ENCODE measurements at places on chromosomes 6 and 20.

- H3K4me1 ChIP-seq = peaks cover 1% of the 10 kb centered on the region
- H3K27me3 ChIP-seq = no peaks in the 10 kb centered on the region
- H3K4me3 ChIP-seq = no peak overlapping the region
Measured at GRCh38 chr20:50122763-50123162, 9.8 kb upstream of the UBE2V1 start.

DNA sequence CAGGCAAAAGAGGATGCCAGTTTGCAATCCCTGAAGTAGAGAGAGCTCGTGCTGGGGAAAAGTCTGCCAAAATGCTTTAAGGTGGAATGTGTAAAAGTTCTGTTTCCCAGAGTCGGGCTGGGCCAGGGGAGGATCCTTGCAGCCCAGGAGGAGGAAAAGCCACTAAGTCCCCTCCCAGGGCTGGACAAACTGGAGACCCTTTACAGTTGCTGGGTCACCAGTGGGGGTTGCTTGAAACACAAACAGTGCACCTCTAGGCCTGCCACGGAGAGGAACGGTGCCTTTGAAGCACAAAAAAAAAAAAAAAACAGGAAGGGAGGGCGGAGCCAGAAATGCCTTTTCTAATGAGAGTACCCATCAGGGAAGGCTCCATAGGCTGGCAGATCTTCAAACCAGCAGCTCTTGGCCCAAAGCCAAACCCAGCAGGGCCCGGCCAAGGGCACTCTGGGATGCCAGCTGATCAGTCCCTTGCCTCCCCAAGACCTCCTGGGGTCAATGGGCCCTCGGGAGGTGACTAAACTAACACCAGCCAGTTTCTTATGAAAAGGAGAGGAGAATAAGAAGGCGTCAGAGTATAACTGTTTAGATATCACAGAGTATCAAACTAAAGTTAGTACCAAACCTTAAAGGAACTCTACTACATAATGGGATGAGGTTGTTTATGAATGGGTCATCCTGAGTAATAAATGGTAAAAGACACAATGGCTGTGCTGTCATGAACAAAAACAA lies 23.7 kb downstream of the HLA-A start:
- H3K4me1 ChIP-seq = peaks cover 5% of the 10 kb centered on the region
- DNase-seq = peak; percentile 28
- no peaks in the 10 kb centered on the region for H3K27me3 ChIP-seq
- no peaks in the 10 kb centered on the region for H3K36me3 ChIP-seq
- H3K4me3 ChIP-seq = no peak overlapping the region

GRCh38 chr6:68473433-68474210 lies 161.5 kb upstream of the ADGRB3 start:
- H3K36me3 ChIP-seq = no peaks in the 10 kb centered on the region
- H3K4me3 ChIP-seq = no peak overlapping the region
- H3K4me1 ChIP-seq = no peaks in the 10 kb centered on the region
- H3K27ac ChIP-seq = no peak overlapping the region
- no peaks in the 10 kb centered on the region for H3K27me3 ChIP-seq

- H3K27me3 ChIP-seq = no peaks in the 10 kb centered on the region
- H3K36me3 ChIP-seq = no peaks in the 10 kb centered on the region
- DNase-seq = no peak
- H3K4me1 ChIP-seq = no peaks in the 10 kb centered on the region
- H3K4me3 ChIP-seq = no peak overlapping the region
Measured at GRCh38 chr20:51705400-51705799, 62.8 kb downstream of the ATP9A start.

DNA sequence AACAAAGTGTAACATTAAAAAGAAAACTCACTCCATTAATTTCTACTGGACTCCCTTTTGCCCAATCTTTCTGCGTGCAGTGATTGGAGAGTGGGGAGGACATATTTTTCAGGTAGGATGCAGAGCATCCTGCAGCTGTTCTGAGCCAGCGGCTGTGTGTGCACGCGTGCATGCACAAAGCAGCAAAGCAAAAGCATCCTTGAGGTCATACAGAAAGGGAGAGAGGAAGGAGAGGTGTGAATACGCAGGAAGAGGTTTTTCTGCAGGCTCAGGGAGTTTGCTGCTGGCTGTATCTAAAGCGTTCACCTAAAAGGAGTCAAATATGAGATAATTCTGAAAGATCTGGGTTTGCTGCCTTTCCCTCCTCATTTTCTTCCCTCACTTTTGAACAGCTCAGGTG lies 108.4 kb downstream of the HUS1B start:
- H3K36me3 ChIP-seq = peaks cover 4% of the 10 kb centered on the region
- H3K4me1 ChIP-seq = peaks cover 10% of the 10 kb centered on the region
- no peak overlapping the region for H3K4me3 ChIP-seq
- H3K27me3 ChIP-seq = no peaks in the 10 kb centered on the region
- DNase-seq = no peak

- no peak overlapping the region for H3K4me3 ChIP-seq
- DNase-seq = no peak
- no peak overlapping the region for H3K27ac ChIP-seq
- H3K4me1 ChIP-seq = no peaks in the 10 kb centered on the region
- no peaks in the 10 kb centered on the region for H3K27me3 ChIP-seq
- H3K36me3 ChIP-seq = no peaks in the 10 kb centered on the region
Measured at GRCh38 chr6:13091192-13091591, 237.1 kb downstream of the TBC1D7 start.

DNA sequence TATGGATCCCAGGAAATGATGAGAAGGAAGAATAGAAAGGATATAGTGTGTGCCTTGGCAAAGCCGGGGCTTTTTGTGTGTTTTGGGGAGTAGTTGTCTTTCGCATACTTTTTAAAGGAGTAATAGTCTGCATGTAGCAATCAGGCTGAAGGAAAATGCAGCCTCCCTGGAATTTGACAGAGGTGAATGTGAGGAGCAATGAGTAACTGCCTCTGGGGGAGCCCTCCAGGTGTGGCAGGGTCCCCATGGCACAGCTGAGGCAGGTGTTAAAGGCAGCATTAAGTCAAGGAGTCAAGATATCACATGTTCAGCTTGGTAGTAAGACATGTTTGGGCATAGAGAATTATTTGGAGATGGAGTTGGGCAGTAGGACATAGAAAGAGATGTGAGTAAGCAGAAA lies 203.1 kb downstream of the C6orf118 start:
- no peaks in the 10 kb centered on the region for H3K4me1 ChIP-seq
- H3K4me3 ChIP-seq = no peak overlapping the region
- no peaks in the 10 kb centered on the region for H3K36me3 ChIP-seq
- H3K27ac ChIP-seq = no peak overlapping the region
- no peak for DNase-seq

- no peak for DNase-seq
- no peak overlapping the region for H3K27ac ChIP-seq
- H3K36me3 ChIP-seq = no peaks in the 10 kb centered on the region
- no peak overlapping the region for H3K4me3 ChIP-seq
- no peaks in the 10 kb centered on the region for H3K27me3 ChIP-seq
- peaks cover 4% of the 10 kb centered on the region for H3K4me1 ChIP-seq
Measured at GRCh38 chr20:51384875-51385274, 157.6 kb downstream of the NFATC2 start.

DNA sequence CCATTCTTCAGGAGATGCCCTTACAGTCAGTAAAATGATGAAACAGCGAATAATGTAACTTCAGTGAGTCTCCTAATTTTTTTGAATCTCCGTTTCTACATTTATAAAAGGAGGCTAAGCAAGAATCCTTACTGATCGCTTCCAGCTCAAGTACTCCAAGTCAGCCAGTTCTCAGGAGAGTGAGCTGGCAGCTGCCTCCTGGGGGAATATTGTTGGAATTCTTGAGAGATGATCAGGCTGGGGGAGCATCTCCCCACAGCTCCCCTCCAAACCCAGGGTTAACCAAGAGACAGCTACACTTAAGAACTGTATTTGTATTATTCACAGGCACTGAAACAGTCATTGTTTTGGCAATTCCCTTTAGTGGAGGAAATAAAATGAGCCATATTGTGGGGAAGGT lies 89.1 kb upstream of the PCSK2 start:
- no peaks in the 10 kb centered on the region for H3K4me1 ChIP-seq
- H3K4me3 ChIP-seq = no peak overlapping the region
- H3K27ac ChIP-seq = no peak overlapping the region

- DNase-seq = no peak
- peaks cover 11% of the 10 kb centered on the region for H3K4me1 ChIP-seq
- H3K4me3 ChIP-seq = no peak overlapping the region
- H3K36me3 ChIP-seq = no peaks in the 10 kb centered on the region
- no peaks in the 10 kb centered on the region for H3K27me3 ChIP-seq
- no peak overlapping the region for H3K27ac ChIP-seq
Measured at GRCh38 chr6:14729129-14729871, 516.6 kb upstream of the JARID2 start.

Measured in trophoblast cell (in vitro differentiated cells and primary cell).